ENCODE measurements at places on chromosomes 12 and 14. TPM values are rescaled to one million over a fixed set of nuclear protein-coding genes. Genes with fewer than 3 reads are reported as not detected.
A peak's percentile ranks its signal among the peaks of the same experiment; 100 is the strongest.

The GDF11 gene
- 9.2 TPM for total RNA-seq

The TAS2R13 gene
- total RNA-seq = 2.0 TPM

The P2RX2 gene
- not detected for total RNA-seq

The DBX2 gene
- total RNA-seq = not detected

The GDF3 gene
- not detected for total RNA-seq

The SERPINA6 gene
- total RNA-seq = not detected

The CARMIL3 gene
- total RNA-seq = 17.8 TPM

The GLIPR1 gene
- 106 TPM for total RNA-seq

DNA sequence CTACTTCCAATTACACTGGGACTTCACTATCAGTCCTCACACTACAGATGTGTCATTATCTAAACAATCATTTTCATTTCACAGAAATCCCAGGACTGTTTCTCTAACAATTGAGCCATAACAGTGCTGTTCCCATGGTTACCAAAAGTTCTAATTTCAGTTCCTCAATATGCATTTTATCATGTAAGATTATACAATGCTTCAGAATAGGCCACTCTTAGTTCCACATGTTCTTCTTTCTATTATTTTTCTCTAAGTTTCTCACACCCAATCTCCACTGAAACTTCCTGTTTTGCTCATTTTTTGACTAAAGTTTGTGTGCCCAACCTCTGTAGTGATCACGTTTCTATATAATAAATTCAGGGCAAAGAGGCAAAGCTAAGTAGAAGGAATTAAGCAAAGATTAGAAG is 185.8 kb downstream of the DUSP6 start:
- no peaks in the 10 kb centered on the region for H3K36me3 ChIP-seq
- H3K27me3 ChIP-seq = no peaks in the 10 kb centered on the region
- no peak overlapping the region for H3K4me3 ChIP-seq
- peak overlapping the region; percentile 86 for H3K27ac ChIP-seq
- no peaks in the 10 kb centered on the region for H3K4me1 ChIP-seq

DNA sequence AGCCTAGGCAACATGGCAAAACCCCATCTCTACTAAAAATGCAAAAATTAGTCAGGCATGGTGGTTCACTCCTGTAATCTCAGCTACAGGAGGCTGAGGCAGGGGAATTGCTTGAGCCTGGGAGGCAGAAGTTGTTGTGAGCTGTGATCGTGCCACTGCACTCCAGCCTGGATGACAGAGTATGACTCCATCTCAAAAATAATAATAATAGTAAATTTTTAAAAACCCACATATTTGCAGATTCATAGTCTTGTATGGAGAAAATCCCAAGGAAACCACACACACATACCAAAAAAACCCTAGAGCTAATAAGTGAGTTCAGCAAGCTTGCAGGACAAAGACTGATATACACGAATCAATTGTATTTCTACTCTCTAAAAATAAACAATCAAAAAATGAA is 19.0 kb upstream of the MTHFD1 start:
- H3K4me1 ChIP-seq = no peaks in the 10 kb centered on the region
- H3K4me3 ChIP-seq = no peak overlapping the region
- no peaks in the 10 kb centered on the region for H3K36me3 ChIP-seq
- no peaks in the 10 kb centered on the region for H3K27me3 ChIP-seq
- DNase-seq = no peak
- no peak overlapping the region for H3K27ac ChIP-seq

DNA sequence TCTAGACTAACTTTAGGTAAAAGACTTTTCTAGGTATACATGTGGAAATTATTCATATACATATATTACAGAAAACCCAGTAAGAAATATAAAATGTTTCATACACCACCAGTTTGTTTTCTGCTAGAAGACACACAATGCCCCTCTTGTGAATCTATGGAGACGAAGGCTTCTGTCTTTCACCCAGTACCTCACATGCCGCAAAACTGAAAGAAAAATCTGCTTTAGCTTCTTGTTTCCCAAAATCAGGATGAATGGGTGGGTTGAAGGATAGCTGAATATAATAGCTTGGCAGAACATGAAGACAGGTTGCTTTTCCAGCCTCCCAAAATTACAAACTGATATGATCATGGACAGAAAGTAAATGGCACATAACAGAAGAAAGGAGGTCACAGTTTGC is 1.3 kb downstream of the TAS2R30 start:
- no peak overlapping the region for H3K27ac ChIP-seq
- DNase-seq = no peak

DNA sequence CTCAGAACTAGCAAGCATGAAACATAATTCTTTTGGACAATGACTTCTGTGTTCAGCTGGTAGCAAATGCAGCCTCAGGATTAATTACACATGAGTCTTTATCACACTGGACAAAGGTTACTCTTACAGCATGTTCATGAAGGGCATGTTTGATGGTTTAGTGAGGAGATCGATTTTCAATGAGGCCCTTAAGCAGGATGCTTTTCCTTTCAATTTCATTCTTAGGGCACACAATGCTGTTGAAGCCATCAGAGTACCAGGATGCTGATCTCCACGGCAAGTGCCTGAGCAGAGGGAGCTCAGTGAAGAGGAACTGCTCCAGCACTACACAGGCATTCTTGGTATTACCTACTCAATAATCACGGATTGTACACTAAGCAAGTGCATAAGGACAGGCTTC is 542.0 kb downstream of the SNAPC1 start:
- DNase-seq = no peak
- H3K36me3 ChIP-seq = no peaks in the 10 kb centered on the region
- no peak overlapping the region for H3K4me3 ChIP-seq
- no peaks in the 10 kb centered on the region for H3K4me1 ChIP-seq

- H3K4me1 ChIP-seq = peaks cover 24% of the 10 kb centered on the region
- H3K27me3 ChIP-seq = no peaks in the 10 kb centered on the region
- DNase-seq = peak; percentile 50
- H3K27ac ChIP-seq = peak overlapping the region; percentile 34
- no peak overlapping the region for H3K4me3 ChIP-seq
Measured at GRCh38 chr14:91047174-91047753, 13.2 kb downstream of the RPS6KA5 start.

GRCh38 chr12:124898200-124898922 is 16.1 kb downstream of the UBC start:
- H3K27me3 ChIP-seq = no peaks in the 10 kb centered on the region
- peak; percentile 89 for DNase-seq
- H3K4me3 ChIP-seq = no peak overlapping the region

GRCh38 chr12:85733221-85733840 is 102.9 kb downstream of the RASSF9 start:
- DNase-seq = no peak
- no peaks in the 10 kb centered on the region for H3K4me1 ChIP-seq
- H3K4me3 ChIP-seq = no peak overlapping the region
- no peaks in the 10 kb centered on the region for H3K36me3 ChIP-seq
- no peak overlapping the region for H3K27ac ChIP-seq
- H3K27me3 ChIP-seq = no peaks in the 10 kb centered on the region

GRCh38 chr12:13594731-13595514 is 386.5 kb downstream of the GRIN2B start:
- H3K4me1 ChIP-seq = no peaks in the 10 kb centered on the region
- H3K27ac ChIP-seq = no peak overlapping the region
- no peak for DNase-seq
- no peaks in the 10 kb centered on the region for H3K36me3 ChIP-seq
- no peak overlapping the region for H3K4me3 ChIP-seq
- H3K27me3 ChIP-seq = no peaks in the 10 kb centered on the region

GRCh38 chr14:55152052-55152753 is 23.2 kb downstream of the LGALS3 start:
- no peaks in the 10 kb centered on the region for H3K36me3 ChIP-seq
- DNase-seq = no peak
- no peaks in the 10 kb centered on the region for H3K4me1 ChIP-seq
- H3K27me3 ChIP-seq = no peaks in the 10 kb centered on the region

- DNase-seq = no peak
- H3K4me3 ChIP-seq = no peak overlapping the region
- peaks cover 58% of the 10 kb centered on the region for H3K36me3 ChIP-seq
- no peaks in the 10 kb centered on the region for H3K27me3 ChIP-seq
- H3K27ac ChIP-seq = no peak overlapping the region
- peaks cover 4% of the 10 kb centered on the region for H3K4me1 ChIP-seq
Measured at GRCh38 chr12:54351341-54351740, 12.9 kb downstream of the GPR84 start.

GRCh38 chr14:23259426-23259825 is 21.7 kb downstream of the RNF212B start:
- H3K36me3 ChIP-seq = no peaks in the 10 kb centered on the region
- no peaks in the 10 kb centered on the region for H3K4me1 ChIP-seq
- H3K4me3 ChIP-seq = no peak overlapping the region
- no peak for DNase-seq

DNA sequence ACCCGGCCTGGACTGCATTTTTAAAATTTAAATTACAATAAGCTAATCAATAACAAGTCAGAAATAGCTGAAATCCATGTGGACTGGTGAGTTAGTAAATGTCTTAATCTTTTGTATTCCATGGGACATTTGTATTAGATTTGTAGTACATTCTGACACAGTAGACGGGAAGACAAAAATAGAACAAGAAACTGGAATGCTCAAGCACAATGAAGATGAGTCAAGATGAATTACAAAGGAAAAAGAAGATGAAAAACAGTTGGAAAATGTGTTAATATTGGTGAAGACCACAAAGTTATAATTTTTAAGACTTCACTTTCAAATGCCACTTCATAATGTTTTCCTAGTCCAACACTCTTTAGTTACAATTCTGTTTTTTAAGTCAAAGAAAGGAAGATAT is 97.8 kb upstream of the FERMT2 start:
- no peaks in the 10 kb centered on the region for H3K4me1 ChIP-seq
- no peak overlapping the region for H3K27ac ChIP-seq
- H3K27me3 ChIP-seq = no peaks in the 10 kb centered on the region
- DNase-seq = no peak
- H3K36me3 ChIP-seq = peaks cover 36% of the 10 kb centered on the region

DNA sequence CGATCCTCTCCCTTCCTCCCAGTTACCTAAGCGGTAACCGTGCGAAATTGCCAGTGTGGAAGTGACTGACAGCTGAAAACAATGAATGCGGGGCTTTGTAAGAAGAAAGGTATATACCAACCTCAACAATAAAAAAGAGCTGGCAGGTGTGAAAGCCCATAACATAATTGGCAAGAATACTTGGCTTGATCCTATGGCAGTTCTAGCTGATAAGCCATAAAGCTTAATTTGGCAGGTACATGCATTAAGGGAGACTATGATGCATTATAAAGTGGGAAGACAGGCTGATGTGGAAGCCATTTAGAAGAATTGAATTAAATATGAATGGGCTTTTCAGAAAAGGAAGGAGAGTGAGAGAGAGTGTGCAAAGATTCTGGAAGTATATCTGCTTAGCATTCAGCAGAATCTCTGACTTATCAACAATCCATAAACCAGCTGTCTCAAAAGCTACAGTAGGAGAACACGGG is 71.3 kb downstream of the CRACR2A start:
- no peak overlapping the region for H3K4me3 ChIP-seq
- no peak overlapping the region for H3K27ac ChIP-seq
- H3K36me3 ChIP-seq = peaks cover 45% of the 10 kb centered on the region
- H3K4me1 ChIP-seq = no peaks in the 10 kb centered on the region
- DNase-seq = no peak

DNA sequence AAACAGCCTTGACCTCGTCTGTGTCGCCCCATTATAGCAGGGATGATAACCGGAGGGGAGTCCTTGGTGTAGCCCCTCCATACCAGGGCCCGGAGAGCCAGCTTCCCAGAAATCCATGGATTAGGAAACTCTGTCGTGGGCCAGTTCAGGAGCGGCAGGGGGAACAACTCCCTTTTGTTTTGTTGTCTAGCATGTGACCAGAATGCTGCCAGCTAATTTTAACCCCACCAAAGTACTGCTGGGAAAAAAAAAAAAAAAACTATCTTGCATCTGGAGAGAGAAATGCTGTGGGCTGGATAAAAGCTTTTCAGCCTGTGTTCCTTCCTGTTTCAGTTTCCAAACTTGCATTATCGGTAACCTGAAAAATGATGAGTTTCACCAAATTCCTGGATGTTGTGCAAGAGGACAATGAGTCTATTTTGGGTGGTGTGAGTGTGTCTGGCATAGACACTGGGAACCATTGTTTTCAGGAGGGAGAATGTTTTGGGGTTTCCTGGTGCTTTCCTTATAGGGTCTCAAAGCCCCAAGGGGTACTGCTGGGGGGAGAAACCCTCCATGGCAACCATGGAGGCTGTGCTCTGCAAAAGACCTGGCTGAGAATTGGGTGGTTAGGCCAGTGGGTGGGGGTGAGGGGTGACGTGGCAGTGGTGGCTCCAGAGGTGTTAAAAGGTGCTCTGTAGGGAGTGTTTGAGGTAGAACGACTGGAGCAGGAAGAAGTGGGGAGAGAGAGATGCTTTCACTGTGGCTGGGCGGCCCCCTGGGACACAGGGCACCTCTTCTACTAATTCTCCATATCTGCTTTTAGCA is 14.9 kb upstream of the IRF2BPL start:
- no peaks in the 10 kb centered on the region for H3K36me3 ChIP-seq
- no peak overlapping the region for H3K4me3 ChIP-seq
- H3K27me3 ChIP-seq = no peaks in the 10 kb centered on the region
- peak; percentile 66 for DNase-seq
- H3K27ac ChIP-seq = peak overlapping the region; percentile 55
- H3K4me1 ChIP-seq = peaks cover 70% of the 10 kb centered on the region

GRCh38 chr14:54329082-54329695 is 67.6 kb upstream of the CDKN3 start:
- no peak overlapping the region for H3K4me3 ChIP-seq
- no peak overlapping the region for H3K27ac ChIP-seq
- peak; percentile 11 for DNase-seq
- H3K27me3 ChIP-seq = no peaks in the 10 kb centered on the region
- no peaks in the 10 kb centered on the region for H3K36me3 ChIP-seq

DNA sequence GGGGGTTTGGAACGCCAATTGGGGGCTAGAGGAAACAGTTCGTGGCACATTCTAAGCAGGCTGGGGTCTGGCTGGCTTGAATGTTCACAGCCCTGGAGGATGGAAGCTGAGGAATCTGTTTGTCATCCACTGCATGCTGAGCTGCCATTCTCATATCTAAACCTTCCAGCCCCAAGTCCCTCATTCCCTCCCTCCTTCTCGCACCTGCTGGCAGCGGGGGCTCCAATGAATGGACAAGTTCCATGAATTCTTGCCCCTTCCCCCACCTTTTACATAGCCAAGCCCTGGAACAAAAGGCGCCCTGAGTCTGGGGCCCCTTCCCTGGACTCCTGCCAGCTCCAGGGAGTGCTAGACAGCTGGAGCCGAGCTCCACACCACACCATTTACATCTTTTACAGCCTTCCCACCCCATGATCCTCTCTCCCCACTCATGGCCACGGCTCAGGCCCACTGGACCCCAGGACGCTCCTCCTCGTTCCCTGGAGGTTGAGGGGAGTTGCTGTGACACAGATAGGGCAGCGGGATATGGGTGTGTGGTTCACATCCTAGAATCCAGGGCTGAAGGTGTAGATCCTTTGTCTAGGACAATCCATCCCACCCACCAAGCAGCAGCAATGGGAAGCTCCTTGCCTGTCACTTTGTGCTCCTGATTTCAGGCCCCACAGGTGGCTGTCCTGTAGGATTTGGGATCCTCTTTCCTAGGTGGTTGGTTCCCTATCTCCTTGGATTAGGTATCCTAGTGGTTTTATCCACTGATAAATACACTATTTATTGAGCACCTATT is 21.7 kb upstream of the VRTN start:
- H3K4me1 ChIP-seq = no peaks in the 10 kb centered on the region
- H3K36me3 ChIP-seq = no peaks in the 10 kb centered on the region
- no peak overlapping the region for H3K27ac ChIP-seq
- no peak for DNase-seq
